ENCODE measurements at places on chromosomes 12 and 14. TPM values are rescaled to one million over a fixed set of nuclear protein-coding genes. Genes with fewer than 3 reads are reported as not detected.

USP44 gene
- 0.92 TPM for total RNA-seq

STXBP6 gene
- total RNA-seq: 23.9 TPM

GPR137C gene
- 0.74 TPM for total RNA-seq

APOF gene
- not detected for total RNA-seq

PIWIL1 gene
- not detected for total RNA-seq

GLS2 gene
- 0.42 TPM for total RNA-seq

SRRM4 gene
- total RNA-seq: 0.21 TPM

SCNN1A gene
- total RNA-seq: 0.85 TPM

TCP11L2 gene
- 52.5 TPM for total RNA-seq

CLEC14A gene
- total RNA-seq: 31.8 TPM

DPPA3 gene
- not detected for total RNA-seq

RTN1 gene
- 3.0 TPM for total RNA-seq
